ENCODE measurements at places on chromosomes 7 and 10.

DNA sequence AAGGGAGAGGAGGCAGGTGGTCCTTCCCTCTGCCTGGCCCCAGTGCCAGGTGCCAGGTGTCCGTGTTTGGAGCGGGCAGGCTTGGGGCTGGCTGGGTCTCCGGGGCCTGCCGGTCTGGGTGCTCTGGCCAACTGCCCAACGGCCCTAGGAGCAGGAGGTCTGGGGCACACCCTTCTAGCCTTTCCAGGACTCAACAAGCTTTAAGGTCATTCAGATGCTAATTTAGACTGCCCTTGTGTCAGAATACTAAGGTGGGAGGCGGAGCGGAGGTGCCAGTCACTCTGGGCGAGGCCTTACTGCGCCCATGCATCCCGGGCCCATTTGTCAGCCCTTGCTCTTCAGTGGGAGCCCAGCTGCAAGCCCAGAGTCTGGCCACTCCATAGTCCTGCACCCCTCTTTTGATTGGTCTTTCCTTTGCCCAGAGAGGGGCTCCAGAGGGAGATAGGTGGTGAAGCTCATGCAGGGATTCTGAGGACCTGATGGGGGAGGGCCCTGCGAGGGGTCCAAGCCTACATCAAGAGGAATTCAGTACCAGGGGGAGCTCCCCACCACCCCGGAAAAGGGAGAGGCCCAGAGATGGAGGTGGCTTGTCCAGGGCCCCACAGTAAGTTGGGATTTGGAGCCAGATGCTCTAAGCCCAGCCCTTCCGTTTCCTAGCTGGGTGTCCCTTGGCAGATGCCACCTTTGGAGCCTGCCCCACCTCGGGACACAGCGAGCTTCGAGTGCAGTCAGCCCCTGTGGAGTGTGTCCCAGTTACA is 1.3 kb downstream of the PGAM2 start:
- DNase-seq: peak; percentile 15

- DNase-seq: peak; percentile 22
Measured at GRCh38 chr10:112389271-112389822, 15.4 kb downstream of the ACSL5 start.

GRCh38 chr7:112880818-112881418 is 90.7 kb upstream of the TMEM168 start:
- no peak for DNase-seq

- DNase-seq: no peak
Measured at GRCh38 chr10:8453587-8453986, 399.1 kb downstream of the GATA3 start.

DNA sequence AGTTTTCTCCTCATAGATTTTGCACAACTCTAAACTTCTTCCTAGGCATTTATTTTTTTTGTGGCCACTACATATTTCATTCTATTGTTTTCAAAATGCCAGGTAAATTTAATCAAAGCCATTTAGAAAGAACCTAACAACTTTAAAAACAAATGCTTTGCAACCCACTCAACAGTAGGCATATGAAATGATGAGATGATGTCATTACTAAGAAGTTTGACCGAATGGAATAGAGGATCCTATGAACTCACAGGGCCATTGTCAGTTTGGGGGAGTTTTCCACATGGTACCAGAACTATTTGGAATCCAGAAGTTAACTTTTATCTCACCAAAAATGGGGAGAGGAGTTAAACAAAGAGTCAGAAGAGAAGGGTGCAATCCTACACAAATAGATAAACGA is 100.7 kb upstream of the INHBA start:
- no peak for DNase-seq

GRCh38 chr7:43137811-43138210 is 25.4 kb downstream of the HECW1 start:
- DNase-seq: no peak

All from activated CD8-positive, alpha-beta memory T cell treated with anti-CD3 and anti-CD28 coated beads, Interleukin-2, amount 50 U/mL, for 4 hours (primary cell).